ENCODE measurements at places on chromosomes 1 and 21.

GRCh38 chr1:159890390-159890789 lies 9.6 kb downstream of the CFAP45 start:
- DNase-seq, result no peak

DNA sequence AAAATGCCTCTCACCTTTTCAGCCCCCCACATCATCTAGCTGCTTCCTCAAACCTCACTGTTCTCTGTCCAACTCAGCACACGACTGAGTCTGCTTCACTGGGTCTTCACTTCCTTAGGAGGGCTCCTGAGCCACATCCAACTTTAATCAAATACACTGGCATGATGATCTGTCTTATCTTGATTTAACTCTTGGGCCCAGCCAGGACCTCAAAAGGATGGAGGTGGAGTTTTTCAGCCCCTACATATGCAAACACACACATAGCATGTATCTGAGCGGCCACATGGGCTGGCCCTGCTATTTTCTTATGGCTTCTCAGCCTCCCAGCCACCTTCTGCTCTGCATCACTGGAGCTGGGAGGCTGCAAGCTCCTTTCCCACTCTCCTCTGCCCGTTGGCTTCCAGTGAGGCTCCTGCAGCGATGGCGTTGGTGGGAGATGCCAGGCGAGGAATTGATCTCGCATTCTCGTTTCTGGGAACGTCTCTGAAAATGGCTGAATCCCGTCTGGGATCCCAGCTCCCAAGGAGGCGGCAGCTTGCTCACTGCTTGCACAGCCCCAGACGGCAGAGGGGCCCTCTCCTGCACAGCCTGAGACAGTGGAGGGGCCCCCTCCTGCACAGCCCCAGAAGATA lies 1.8 kb upstream of the PRXL2B start:
- DNase-seq, result no peak

DNA sequence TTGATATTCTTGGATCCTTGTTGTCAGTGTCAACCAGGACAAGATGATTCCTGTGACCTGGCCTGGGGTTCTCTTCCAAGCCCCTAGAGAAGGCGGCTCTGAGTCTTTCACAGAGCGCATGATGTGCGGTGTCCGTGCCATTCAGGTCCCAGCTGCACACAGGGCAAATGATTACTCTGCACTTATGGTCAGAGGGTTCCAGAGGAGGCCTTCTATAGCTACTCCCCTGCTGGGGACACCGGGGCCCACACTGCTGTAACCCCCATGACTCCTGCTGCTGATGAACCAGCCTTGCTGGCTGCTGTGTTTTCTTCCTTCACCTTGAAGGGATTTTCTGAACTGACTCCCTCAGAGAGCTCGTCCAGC lies 1.5 kb downstream of the PTGFRN start:
- no peak for DNase-seq

GRCh38 chr1:108828074-108828961 lies 28.6 kb downstream of the AKNAD1 start:
- peak; percentile 42 for DNase-seq

DNA sequence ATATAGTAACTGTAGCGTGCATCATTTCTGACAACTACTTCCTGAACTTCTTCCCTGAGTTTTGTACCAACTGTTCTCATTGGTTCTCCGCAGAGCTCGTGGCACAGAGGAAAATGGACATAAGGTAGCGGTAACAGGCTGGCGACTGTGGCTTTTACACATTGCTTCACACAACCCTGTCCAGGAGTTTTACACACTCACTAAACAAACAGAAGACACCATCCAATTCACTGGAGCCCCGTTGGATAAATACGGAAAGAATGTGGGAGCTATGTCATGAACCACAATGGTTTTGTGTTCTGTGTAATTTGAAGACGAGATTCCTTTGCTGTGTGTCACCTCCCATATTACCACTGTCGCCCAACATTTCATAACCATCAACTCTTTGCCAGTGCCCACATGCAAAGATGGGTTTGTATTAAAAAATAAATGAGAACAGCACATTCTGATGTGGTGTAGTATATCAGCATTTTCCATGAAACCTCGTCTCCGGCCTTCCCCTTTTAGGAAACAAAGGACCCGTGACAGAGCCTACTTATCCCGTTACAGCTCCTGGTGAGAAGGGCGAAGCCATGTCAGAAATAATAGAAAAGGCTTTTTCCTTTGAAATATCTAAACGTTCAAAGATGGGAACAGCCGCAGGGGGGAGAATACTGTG lies 47.4 kb upstream of the ENAH start:
- no peak for DNase-seq

DNA sequence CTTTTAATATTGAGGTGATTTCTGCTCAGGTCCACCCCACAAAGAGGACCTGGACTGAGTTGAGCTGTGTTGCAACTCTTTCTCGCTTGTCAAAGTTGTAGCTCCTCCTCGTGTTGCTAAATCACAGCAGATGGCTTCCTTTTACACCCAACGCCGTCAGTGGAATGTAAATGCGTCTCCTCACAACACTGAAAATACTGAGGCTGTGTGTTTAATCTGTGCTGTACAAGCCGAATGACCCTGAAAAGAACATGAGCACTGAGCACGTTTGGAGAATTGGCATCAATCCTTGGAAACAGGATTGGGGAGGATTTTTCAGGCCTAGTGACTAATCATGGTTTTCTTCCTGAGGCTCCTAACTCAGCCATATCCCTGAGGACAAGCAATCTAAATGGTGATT lies 196.0 kb downstream of the CRB1 start:
- DNase-seq, result no peak

DNA sequence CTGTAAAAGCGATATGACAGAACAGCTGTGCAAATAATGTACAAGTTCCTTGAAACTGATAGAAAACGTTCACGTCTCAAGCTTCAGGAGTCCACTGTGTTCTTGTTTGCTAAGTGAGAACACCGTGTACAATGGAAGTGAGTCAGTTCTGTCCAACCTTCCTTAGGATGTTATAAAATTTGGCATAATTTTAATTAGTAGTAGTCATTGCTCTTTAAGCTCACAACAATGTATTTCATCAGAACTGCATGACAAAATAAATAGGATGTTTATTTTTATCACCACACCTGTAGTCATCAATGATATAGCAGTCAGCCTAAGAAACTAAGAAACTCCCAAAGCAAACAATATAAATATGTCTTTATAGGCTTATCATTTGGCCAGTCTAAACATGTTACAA lies 53.0 kb downstream of the RGS2 start:
- no peak for DNase-seq

DNA sequence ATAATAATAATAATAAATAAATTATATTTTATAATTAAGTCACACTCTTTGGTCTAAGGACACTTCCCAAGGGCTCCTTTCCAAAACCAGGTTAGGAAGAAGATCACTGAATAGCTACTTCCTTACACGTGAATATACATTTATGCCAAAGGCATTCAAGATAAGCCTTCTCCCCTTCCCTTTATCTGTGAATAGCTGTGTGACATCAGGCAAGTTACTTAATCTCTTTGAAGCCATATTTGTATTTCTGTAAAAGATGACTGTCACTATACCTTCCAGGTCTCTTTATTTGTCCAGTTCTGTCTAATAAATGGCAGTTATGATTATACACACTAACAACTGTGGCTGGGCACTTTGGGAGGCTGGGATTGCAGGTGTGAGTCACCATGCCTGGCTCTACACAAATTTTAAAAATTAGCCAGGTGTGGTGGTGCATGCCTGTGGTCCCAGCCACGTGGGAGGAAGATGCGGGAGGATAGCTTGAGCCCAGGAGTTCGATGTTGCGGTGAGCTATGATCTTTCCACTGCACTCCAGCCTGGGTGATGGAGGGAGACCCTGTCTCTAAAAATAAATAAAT lies 5.5 kb upstream of the RNF11 start:
- no peak for DNase-seq

DNA sequence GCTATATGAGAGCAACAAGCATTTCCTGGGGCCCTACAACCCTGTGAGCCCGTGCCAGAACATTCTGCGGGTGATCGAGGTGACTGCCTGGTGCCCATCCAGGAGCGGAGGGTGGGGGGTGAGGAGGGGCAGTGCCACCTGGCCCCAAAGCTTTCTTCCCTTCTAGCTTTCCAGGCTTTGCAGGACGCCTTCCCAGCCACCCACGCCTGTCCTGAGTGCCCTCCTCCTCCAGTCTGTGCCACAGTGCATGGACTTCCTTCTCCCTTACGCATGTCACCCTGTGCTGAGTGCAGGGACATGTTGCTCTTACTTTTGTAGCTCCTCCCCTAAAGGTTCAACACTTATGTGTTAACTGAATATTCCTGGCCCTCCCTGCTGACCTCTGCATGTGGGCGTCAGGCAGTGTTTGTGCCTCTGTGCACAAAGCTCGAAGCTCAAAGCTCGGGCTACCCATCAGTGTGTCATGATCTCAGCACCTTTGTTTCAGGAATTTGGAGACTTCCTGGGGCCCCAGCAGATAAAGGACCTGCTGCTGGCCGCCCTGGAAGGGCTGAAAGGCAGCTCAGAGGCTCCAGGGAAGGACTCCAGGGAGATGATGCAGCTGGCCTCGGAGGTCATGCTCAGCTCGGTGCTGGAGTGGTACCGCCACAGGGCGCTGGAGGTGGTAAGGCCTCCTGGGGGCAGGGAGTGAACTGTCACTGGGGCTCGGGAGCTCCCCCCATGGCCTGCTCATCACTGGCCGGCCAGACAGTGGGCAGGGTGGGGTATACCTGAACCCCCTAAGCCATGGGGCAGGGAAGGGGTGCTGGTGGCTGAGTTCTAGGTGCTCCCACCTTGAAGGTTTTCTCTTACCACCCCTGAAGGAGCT lies 36.7 kb upstream of the TTC4 start:
- no peak for DNase-seq

GRCh38 chr1:78676347-78676982 lies 26.8 kb downstream of the IFI44 start:
- DNase-seq, result no peak

DNA sequence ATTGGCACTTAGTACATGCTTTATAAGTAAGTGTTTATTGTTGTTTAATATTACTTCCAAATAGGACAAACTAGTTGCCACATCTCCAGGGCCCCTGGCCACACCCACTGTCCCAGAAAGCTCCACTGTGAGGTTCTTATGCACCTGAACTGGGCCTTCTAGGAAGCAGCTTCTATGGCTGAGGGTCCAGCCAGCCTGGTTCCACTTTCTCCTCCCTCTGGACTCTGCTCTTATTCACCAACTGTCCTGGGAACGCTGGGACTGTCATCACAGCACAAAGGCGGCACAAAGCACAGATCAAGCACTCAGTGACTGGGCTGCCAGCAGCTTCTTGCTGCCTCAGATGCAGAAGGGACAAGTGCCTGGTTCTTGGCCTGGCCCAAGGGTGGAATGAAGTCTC lies 29.6 kb upstream of the ZNF648 start:
- no peak for DNase-seq

DNA sequence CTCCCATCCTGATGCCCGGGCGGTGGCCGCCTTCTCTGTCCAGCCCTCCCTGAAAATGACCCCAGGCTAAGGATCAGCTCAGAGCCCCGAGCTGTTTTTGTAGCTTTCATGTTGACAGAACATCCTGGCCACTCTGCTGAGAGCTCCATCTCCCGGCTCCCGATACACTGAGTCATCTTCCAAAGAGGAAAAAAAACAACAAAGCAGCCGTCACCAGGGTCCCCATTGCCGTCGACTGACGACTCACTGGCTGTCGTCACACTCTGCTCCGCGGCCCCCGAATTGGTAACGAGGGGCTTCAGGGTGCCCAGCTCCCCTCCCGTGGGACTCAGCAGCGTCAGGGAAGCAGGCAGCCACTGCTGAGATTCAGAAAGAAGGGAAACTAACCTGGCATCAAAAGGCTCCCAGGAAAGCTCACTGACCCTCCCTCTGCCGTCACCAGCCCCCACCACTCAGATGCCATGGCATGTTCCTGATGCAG lies 67.2 kb downstream of the CD46 start:
- no peak for DNase-seq

GRCh38 chr1:85936470-85936869 lies 220.1 kb downstream of the COL24A1 start:
- DNase-seq, result no peak

DNA sequence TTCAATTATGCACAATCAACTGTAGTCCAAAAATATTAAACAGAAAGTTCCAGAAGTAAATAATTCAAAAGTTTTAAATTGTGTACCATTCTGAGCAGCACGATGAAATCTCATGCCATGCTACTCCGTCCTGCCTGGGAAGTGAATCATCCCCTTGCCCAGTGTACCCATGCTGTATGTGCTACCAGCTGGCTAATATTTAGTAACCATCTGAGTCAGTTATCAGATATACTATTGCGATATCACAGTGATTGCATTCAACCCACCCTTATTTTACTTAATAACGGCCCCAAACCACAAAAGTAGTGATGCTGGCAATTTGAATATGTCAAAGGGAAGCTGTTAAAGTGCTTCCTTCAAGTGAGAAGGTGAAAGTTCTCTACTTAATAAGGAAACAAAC lies 56.2 kb downstream of the EVI5 start:
- no peak for DNase-seq

DNA sequence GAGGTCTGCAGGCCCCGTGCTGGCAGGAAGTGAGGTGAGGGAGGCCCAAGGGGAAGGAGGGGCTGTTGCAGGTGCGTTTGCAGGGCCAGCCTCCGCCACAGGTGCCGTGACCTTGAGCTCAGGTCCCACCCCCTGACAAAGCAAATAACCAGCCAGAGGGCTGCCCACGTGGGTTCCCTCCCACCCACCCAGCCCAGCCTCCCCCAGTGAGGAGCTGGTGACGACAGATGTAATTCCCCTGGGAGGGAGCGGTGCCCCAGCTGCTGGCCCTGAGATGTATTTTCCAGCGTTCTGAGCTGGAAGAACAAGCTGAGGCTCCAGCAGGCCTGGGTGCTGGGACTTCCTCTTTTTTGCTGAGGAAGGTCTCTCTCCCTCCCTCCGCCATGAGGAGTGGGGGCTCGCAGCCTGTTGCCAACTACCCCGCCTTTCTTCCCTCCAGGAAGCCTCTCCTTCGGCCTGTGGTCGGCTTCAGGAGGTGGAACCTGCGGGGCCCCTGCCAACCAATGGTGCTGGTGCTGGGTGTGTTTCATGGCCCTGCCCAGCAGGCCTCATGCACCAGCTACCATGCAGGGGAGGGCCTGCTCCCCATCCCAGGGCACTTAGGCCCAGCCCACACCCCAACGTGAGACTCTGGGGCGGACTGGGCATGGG lies 153.2 kb downstream of the PRDM16 start:
- DNase-seq, result no peak

GRCh38 chr21:16577975-16578374 lies 848.2 kb downstream of the USP25 start:
- DNase-seq, result no peak

DNA sequence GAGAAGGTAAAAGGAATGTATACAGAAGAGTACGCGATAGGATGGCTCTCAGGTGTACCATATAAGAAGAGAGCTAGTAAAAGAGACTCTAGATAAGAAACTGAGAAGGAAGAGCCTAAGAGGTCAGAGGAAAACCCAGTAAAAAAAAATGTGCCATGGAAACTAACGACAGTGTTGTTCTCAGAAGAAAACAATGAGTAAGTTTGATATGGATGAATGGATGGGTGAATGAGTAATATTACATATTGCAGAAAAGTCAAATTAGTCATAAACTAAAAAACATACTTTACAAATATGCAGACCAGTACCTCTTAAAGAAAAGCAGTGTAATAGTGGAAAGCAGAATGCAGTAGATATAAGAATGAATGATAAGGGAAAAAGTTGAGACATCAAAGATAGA lies 316.2 kb downstream of the HMCN1 start:
- no peak for DNase-seq
